ENCODE measurements at places on chromosomes 3 and 15. TPM values are rescaled to one million over a fixed set of nuclear protein-coding genes. Genes with fewer than 3 reads are reported as not detected.

- DNase-seq = no peak
Measured at GRCh38 chr3:183188895-183189462, 26.4 kb upstream of the LAMP3 start.

- DNase-seq = no peak
Measured at GRCh38 chr15:75663931-75664421, 16.3 kb downstream of the SNX33 start.

GRCh38 chr3:28104896-28105534 lies 136.4 kb upstream of the CMC1 start:
- no peak for DNase-seq

DNA sequence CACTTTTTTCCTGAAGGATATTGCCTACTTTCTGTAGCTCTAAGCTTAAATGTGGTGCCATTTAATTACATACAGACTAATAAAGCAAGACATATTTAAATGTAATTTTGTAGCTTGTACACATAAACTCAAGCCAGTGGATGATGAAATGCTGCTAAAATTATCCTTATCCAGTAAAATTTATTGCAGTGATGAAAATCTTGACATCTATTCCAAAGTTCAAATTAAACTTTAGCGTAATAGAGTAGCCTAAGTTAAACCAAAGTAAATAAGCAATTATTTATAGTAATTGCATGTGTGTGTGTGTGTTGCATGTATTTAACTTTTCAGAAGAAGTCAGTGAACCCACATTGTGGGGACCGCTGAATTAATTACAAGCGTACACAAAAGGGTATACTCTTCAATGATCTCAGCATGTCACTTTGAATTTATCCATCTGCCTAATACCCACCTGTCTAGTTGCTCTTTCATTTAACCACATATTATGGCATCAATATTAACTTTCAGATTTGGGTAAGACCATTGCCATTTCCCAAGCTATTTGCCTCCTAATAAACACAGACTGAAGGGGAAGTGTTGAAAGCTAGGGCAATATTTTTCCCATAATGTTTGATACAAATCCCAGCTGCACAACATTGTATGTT lies 85.0 kb downstream of the MECOM start:
- no peak for DNase-seq

DNA sequence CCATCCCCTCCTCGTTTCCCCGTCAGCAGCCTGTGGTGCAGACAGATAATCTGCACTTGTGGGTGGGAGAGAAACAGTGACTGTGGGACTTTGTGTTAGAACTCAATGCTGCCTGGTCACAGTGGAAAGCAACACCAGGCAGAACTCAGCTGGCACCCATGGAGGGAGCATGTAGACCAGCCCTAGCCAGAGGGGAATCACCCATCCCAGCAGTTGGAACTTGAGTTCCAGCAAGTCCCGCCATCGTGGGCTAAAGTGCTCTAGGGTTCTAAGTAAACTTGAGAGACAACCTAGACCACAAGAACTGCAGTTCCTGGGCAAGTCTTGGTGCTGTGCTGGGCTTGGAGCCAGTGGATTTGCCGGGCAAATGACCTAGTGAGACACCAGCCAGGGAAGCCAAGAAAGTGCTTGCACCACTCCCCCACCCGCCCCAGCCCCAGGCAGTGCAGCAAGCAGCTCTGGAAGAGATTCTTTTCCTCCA lies 24.4 kb downstream of the ISG20 start:
- no peak for DNase-seq

DNA sequence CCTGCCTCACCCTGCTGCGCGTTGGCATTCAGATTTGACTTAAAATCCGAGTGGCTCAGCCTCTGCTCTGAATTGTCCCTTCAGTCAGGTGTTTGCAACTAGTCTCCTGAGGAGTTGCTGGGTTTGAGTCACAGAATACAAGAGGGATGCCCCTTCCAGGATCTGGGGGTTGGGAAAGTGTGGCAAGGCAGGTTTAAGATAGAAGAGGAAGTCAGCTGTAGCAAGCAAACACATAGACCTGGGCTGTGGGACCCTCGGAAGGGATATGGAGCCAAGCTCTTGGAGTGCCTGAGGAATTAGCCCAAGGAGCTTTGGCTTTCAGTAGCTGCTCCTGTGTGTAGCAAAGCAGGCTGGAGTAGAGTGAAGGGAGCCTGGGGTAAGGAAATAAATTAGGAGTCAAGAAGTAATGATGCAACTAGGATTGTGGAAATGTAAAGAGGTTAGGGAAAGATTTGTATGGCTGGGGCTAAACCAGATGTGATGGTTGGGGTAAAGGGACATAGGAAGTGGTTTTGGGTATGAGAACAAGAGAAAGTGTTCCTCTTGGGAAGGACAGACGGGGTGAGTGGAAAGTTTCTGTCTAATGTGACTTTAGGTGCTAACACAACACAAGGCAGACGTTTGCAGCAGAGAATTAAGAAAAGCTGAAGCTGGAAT lies 41.2 kb downstream of the RAB7A start:
- no peak for DNase-seq

- DNase-seq = no peak
Measured at GRCh38 chr3:12155828-12156227, 2.9 kb downstream of the TIMP4 start.

DNA sequence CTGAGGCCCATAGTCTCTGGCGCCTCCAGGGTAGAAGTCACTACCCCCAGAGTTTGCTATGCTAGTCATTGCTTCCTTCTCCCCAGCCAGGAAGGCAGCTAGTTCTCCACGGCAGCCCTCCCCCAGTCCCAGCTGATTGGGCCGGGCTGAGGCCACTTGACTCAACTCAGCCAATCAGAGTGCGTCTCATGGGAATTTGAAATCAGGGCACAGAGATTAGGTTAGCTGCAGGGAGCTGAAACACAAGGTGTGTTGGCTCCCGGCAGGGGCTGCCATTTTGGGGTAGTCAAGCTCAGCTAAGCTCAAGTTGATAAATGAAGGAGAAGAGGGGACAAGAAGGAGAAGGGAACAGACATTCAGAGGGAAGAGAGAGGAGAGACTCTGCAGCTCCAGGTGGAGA lies 32.8 kb downstream of the LINGO1 start:
- no peak for DNase-seq

DNA sequence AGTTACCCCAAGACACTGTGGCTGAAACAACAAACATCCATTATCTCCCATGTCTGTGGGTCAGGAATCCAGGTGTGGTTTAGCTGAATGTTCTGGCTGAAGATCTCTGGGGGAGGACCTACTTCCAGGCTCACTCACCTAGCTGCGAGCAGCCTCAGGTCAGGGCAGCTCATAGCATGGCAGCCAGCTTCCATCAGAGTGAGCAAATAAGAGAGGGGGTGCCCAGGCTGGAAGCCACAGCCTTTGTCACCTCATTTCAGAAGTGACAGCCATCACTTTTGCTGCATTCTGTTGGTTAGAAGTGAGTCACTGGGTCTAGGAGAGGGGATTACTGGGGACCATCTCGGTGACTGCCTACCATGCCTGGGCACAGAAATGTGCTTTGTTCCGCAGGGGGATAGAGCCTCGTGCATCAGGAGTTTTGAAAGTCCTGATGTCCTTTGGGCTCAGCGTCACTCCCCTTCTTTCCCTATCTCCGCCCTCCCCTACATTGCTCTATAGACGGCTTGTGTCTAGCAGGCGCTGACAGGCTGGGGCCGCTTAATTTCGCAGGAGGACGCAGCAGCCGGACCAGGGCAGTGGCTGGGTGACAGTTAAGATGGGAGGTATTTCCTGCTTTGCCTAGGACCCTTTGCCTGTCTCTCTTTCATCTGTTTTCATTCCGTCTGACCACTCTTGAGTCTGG lies 25.4 kb downstream of the TGM4 start:
- DNase-seq = no peak

GRCh38 chr3:122255757-122256439 lies 69.2 kb upstream of the CSTA start:
- no peak for DNase-seq

DNA sequence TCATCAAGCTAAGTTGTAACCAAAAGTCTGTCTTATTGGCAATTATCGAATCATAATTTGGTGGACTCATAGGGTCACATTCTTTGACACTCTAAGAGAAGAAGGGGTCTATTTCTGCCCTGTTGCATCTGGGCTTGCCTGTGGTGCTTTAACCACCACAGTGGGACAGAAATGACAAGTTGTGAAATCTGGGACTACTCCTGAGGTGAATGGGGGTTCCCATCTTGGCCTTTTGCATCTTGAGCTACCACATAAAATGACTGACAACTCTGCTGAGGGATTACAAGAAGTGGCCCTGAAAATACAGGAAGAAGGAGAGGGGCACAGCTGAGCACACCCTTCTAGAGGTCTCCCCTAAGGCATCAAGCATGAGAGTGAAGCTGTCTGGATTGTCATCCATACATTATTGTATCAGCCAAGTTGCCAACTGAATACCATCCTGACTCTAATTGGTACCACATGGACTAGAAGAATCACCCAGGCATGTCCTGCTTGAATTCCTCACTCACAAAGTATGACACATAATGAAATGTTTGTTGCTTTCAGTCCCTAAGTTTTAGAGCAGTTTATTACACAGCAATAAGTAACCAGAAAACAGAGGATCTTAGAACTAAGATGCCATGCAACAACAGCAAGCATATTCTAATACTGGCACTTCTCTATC lies 306.5 kb downstream of the ROBO1 start:
- no peak for DNase-seq

- DNase-seq = peak; percentile 79
Measured at GRCh38 chr3:107884719-107885460, 205.9 kb downstream of the CD47 start.

- DNase-seq = no peak
Measured at GRCh38 chr3:30602946-30603345, 3.5 kb upstream of the TGFBR2 start.

- DNase-seq = peak; percentile 31
Measured at GRCh38 chr3:171967932-171968678, 71.3 kb upstream of the FNDC3B start.

DNA sequence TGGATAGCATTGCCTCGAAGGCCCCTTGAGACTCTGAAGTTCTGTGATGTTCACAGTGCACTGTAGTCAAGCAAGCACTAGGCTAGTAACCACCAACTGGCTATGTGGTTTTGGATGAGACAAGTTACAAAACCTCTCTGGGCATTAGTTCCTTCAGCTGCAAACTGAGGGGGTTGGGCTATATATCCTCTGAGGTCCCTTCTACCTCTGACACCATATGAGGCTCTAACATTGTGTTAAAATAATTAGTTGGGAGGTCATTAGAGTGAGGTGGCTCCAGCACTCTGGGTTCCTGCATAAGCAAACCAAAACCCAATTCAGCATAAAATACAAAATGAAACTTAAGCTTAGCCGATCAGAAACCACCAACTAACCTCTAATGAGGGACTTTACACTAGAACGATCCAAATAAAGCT lies 209.5 kb upstream of the LRRN1 start:
- no peak for DNase-seq

DNA sequence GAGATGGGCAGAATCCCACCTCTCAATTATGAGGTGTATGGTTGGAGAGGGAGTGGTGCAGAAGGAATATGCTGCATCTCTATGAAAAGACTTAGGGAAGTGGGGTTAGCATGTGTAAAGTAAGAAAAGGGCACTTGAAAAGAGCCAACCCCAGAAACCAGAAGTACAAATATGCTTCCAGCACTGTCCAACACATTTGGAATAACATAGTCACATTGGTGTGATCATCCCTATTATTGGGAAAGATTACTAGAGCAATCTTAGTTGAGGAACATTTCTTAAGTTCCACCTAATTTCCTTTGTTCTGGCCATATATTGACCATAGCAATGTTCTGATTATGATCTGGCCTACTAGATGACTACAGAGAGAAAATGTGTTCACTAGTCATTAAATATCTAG lies 34.3 kb downstream of the HMG20A start:
- no peak for DNase-seq

DNA sequence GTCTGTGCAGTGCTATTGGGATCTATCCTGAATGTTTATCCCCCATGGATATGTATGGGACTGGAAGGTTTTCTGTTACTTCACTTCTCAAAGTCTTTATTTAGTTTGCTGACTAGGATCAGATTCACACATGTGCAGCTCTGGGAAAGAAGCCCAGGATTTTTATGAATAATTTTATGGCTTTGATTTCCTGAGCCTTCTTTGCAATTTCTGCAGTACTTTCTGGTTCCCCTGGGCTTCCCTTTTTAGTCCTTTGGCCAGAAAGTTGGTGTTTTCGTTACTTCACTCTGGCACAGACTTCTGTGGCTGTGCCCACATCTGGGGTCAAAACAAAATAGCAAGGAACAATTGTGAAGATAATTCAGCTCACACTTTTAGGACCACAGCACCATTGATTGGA lies 721.0 kb downstream of the OTOL1 start:
- DNase-seq = no peak

DNA sequence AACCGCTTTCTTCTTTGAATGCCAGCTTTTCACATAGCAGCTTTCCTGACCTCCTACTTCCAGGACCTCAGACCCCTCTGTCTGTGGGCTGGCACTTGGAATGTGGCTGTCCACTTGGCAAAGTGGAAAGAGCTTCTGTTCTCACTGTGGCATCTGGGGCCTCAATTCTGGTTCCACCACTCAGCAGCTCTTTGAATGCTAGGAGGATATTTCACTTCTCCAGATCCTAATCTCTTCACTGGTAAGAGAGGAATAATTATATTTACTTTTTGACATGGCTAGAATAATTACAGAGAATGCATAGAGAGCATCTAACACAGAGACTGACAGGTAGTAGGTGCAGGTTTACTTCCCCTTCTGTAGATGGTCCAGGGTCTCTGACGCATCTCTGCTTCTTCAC lies 405.9 kb downstream of the LPP start:
- no peak for DNase-seq

- DNase-seq = no peak
Measured at GRCh38 chr3:121488628-121489027, 57.2 kb downstream of the POLQ start.

- no peak for DNase-seq
Measured at GRCh38 chr3:127478922-127479321, 111.6 kb downstream of the TPRA1 start.

GRCh38 chr3:16174389-16174788 lies at the start of gene GALNT15:
TSS of gene GALNT15 (plus strand) at chr3:16174680. CDS start at chr3:16175152, 472 bp downstream.
- DNase-seq = peak; percentile 81

SPATA12 gene
- not detected for total RNA-seq

PLSCR5 gene
- total RNA-seq = not detected

KLF15 gene
- 0.50 TPM for total RNA-seq

GOLGA8S gene
- total RNA-seq = 0.05 TPM

FBLN2 gene
- 7.4 TPM for total RNA-seq

TOMM70 gene
- 55.6 TPM for total RNA-seq

ERICH6 gene
- not detected for total RNA-seq

Data from SJSA1 (cell line).